Renal pelvis (tissue), 12 donors: ENCODE measurements at places on chromosomes 11 and 22.
A peak's percentile ranks its signal among the peaks of the same experiment; 100 is the strongest.

DNA sequence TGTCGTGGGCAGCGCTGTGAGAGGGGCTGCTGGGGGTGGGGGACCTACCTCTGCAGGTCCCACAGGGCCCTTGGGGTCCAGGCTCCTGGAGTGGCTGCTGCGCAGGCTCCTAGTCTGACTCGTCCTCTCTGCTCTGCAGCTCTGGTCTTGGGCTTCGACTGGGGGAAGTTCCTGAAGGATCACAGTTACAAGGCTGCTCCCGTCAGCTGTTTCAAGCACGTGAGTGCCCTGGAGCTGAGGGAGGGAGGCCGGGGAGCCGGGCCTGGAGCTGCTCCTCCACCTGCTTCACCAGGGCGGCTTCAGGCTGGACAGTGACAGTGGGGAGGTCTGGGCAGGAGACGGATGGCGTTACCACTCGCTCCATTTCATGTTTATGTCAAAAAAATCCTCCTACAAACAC, 11.9 kb downstream of the L3MBTL2 start:
- no peak for DNase-seq

- no peak for DNase-seq
Measured at GRCh38 chr11:68767672-68768071, 16.4 kb upstream of the TESMIN start.

- DNase-seq, result no peak
Measured at GRCh38 chr11:37830529-37830928, 1232.5 kb upstream of the RAG2 start.

DNA sequence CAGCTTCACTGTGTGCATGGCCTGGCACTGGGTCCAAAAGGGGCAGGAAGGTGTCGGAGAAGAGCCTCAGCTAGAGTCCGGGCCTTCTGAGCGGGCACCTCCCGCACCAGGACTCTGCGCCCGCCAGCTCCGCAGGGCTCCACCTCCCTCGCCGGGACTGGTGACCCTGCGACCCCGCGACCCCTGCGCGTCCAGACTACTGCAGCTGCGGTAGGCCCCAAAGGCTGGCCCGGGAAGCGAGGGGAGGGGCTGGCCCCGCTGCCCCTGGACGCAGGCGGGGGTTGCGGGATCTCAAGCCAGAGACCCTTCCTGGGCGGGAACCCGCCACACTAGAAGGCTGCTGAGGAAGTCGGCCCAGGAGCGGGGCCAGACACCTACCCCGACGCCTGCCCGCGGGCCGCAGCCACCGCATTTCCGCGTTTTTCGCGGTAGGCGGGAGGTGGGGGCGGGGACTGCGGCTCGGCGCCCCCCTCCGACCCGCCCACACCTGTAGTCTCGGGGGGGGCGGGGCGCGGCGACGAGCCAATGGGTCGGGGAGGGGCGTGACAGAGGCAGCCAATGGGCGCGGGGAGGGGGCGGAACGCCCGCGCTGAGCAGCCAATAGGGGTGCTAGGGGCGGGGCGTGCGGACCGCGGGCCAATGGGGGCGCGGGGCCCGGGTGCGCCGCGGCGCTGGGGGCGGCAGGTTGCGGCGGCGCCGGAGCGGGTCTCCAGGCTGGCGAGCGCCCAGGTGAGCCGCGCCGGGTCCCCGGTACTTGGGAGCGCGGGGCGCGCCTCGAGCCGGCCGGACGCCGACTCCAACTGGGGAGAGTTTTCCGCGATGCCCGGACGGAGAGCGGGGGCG, at the start of the genes LMNTD2 and RASSF7:
LMNTD2 (minus strand) TSS at position 434 of the 843 bp plus-strand sequence; CDS start at position 412, 22 bp downstream.
RASSF7 (plus strand) TSS at position 666 of the 843 bp plus-strand sequence. CDS start 799 bp downstream, outside the sequence.
- DNase-seq, result peak; percentile 88

DNA sequence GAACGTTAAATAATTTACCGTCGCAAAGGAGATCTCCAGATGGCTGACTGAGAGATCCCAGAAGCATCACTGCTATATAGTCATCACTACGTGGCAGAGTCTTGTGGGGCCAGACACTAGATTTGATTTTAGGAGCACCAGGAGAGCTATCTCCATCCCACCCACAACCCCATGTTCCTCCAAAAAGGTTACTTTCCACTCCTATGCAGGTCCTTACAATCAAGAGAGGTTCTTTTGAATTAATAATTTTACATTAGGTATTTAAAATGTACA, 19.4 kb downstream of the GUCY1A2 start:
- no peak for DNase-seq

DNA sequence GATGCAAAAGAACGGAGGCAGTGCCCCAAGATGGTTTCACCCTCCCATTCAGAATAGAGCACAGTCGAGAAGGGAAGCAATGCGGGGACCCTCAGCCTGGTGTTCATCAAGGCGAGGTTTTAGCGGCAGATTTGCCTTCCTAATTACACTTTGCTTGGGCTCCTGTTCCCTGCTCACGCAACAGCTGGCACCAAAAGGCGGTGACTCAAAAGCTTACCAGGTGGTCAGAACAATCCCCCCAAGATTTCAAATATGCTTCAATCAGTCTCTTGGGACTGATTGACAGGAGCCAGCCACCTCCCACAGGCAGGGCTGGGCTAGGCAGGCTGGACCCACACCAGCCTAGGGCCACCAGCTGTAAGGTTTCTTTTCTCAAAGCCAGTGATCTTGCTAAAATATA, 14.2 kb downstream of the IGSF9B start:
- no peak for DNase-seq

DNA sequence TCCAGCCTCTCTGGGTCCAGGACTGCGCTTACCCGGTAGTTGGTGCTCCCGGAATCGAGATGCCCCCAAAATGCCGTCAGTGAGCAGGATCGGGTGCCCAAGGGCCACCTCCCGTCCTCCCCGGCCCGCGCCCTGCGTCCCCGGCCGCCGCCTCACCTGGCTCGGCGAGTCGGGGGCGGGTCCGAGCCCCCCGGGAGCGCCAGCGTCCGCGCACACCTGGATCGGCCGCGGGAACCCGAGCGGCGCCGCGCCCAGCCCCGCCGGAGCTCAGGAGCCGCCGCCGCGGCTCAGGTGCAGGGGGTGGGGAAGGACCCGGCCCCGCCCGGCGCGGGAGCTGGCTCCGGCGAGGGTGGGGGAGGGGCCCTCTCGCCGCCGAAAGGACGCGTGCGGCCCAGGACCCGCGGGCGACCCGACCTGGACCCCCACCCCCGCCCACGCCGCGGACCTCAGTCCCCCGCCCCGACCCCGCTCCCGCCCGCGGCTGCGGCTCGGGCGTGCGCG, at the start of gene SHANK2:
SHANK2 (minus strand) TSS at position 309 of the 501 bp plus-strand sequence. CDS start 105,251 bp downstream, outside the sequence.
- no peak for DNase-seq

DNA sequence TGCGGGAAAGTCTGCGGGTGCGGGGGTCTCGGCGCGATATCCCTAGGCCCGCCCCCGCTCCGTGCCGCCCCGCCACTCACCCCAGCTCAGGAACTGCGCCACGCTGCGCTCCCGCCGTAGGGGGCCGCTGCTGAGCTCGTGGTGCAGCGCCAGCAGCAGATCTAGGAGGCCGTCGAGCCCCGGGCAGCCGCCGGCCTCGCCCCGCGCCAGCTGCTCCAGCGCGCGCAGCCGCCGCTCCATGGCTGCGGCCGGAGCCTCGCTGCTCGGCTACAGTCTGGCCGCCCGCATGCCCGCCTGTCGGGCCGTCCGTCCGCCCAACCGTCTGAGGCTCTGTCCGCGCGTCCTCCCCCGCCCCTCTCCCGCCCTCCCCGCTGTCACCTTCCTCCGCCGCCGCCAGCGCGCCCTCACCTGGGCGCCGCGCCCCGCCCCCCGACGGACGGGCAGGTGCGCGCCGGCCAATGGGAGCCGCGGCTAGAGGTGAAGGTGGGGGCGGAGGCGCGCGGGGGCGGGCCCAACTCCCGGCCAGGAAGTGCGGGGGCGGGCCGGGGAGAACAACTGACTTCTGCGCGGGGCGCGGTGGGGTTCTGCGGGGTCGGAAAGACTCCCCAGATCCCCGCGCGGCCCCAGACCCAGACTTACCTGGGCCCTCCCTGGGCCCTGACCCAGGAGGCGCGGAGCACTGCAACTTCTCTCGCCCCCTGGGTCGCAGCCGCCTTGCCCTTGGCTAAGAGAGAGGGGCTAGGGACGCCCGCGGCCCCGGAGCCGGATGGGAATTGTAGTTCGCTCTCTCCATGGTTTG, at the start of gene CDC42BPG:
CDC42BPG (minus strand) TSS at position 324 of the 799 bp plus-strand sequence; CDS start at position 240, 84 bp downstream.
- peak; percentile 67 for DNase-seq

- no peak for DNase-seq
Measured at GRCh38 chr11:119210050-119210449, 3.9 kb downstream of the CBL start.

- no peak for DNase-seq
Measured at GRCh38 chr11:9203691-9204311, 61.3 kb downstream of the DENND5A start.

GRCh38 chr22:44630826-44631225, 71.2 kb upstream of the PRR5 start:
- DNase-seq, result no peak

DNA sequence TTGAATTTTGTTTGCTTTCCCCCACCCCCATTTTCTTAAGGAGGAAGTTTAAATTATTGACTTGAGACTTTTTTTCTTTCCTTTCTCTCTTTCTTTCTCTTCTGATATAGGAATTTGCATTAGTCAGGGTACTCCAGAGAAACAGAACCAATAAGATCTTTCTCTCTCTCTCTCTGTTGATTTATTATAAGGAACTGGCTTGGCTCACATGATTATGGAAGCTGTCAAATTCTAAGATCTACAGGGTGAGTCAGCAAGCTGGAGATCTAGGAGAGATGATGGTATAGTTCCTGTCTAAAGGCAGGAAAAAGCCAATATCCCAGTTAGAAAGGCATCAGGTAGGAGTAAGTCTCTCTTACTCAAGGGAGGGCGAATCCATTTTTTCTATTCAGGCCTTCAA, 64.0 kb downstream of the CCDC81 start:
- DNase-seq, result no peak

DNA sequence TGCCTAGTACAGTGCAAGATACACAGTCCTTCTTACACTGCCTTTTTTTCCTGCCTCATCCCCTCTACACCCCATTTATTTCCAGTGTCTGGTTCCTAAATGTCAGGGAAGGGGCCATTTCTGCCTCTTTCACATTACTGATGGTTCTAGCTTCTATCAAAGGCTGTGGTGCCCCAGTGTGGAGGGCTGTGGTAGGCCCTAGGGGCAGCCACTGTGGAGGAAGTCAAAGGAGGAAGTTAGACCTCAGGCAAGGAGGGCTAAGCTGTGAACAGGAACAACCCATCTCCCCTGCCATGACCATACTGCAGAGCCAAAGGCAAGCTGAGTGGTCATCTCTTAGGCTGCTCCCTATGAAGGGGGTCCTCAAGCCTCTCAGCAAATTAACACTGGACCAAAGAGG, 81.9 kb upstream of the CRTAM start:
- DNase-seq, result no peak

DNA sequence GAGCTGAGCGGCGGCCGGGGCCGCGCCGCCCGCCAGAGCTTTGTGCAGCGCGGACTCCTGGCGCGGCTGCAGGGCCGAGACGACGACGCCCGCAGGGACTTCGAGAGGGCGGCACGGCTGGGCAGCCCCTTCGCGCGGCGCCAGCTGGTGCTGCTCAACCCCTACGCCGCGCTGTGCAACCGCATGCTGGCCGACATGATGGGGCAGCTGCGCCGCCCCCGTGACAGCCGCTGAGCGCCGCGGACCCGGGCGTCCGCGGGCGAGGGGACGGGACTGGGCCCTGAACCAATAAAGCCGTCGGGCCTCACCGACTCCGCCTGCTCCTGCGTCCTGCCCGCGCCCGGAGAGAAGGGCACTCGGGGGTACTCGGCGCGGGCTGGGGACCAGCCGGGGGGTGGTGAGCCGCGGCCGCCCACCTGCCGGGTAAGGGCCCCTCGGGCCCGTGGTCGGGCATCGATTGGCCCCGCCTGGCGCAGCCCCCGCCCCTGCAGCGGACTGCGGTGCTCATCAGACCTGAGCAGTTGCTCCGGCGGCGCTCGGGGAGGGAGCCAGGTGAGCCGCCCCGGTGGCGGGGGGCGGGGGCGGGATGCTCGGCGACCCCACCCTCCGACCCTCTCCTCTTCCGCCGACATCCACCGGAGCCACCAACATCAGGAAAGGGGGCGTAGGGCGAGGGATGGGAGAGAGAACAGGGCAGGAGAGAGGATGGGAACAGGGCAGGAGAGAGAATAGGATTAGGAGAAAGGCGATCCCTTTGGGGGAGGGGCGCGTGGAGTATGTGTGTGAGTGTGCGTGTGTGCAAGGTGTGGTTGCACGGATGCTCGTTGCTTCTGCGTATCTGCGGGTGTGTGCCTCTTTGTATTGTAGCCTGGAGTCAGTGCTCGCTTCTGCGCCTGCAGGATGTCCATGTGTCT, at the start of gene TMEM25:
TMEM25 (plus strand) TSS at position 510 of the 914 bp plus-strand sequence. CDS start 610 bp downstream, outside the sequence.
- DNase-seq, result peak; percentile 62

GRCh38 chr11:18697576-18697975, 1.0 kb upstream of the TMEM86A start:
- DNase-seq, result no peak

- no peak for DNase-seq
Measured at GRCh38 chr11:129911298-129911697, 15.9 kb upstream of the NFRKB start.

DNA sequence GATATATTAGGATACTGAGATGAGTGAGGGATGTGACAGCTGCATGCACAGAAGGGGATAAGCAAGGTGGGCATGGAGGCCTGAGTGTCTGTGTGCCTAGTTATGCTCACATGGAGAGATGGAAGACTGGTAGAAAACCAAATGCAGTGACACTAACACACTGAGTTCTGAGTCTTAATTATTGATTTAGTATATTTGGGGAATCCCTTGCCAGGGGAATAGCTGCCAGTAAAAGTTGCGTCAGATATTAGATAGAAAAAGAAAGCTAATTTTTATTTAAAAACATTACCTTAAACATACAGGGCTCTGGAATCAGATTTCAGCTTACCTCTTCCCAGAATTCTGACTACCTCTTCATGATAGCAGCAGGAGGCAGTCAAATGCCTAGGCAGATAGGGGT, 620.5 kb downstream of the METTL15 start:
- DNase-seq, result no peak

- DNase-seq, result no peak
Measured at GRCh38 chr11:13984616-13985450, 22.3 kb downstream of the SPON1 start.

- no peak for DNase-seq
Measured at GRCh38 chr22:36617694-36618522, 85.6 kb downstream of the CACNG2 start.

DNA sequence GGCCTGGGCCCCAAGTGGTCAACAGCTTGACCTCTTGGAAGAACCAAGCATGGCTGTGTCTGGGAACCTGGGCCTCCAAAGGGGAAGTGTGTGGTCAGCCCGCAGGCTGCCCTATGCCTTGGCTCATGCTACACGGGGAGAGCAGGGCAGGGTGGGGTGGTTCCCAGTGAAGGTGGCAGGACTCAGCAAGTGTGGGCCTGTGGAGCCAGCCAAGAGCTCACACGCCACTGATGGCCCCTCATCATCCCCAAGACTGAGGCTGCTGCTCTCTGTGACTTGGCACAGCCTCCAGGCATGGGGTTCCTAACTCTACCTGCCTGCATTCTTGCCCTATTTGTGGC, 15.9 kb upstream of the DGCR8 start:
- no peak for DNase-seq
